ENCODE measurements at places on chromosomes 1 and 21.

GRCh38 chr1:214451596-214451995 is 99.8 kb downstream of the PTPN14 start:
- no peak for DNase-seq

DNA sequence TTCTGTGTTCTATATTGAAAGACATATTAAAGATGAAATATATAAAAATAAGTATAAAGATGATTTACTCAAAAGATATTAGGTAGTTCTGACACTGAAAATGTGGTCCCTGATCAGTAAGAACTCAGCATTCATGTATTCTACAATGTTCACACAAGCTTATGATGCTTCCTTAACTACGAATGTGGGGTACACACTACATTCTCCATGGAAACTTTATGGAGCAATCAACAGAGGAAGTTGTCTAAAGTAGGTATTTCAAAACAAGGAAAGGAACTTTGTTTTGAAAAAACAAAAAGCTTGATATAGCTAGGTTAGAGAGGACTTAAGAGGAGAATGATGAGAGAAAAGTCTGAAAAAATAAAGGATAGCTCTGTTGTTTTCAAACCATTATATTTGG is 119.7 kb upstream of the RGS18 start:
- DNase-seq, result no peak

DNA sequence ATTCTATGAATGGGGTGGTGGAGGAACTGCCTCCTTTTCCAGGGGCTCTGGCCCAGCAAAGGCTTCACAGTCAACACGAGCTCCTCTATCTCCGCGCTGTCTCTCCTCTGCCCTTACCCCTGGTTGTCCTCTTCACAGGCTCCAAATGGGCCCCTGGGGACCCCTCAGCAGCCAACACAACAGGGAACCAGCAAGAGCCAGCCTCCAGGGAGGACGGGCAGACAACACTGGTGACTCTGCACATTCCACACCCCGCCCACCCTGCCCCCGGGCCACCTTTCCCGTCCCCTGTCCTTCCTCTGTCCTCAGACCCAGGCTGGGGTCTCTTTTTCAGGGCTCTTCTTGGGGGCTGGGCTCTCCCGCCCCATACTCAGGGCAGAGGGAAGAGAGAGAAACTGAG is 17.5 kb upstream of the ETV3 start:
- DNase-seq, result no peak

- DNase-seq, result peak; percentile 31
Observed at GRCh38 chr21:46559291-46559983, 45.4 kb downstream of the S100B start.

DNA sequence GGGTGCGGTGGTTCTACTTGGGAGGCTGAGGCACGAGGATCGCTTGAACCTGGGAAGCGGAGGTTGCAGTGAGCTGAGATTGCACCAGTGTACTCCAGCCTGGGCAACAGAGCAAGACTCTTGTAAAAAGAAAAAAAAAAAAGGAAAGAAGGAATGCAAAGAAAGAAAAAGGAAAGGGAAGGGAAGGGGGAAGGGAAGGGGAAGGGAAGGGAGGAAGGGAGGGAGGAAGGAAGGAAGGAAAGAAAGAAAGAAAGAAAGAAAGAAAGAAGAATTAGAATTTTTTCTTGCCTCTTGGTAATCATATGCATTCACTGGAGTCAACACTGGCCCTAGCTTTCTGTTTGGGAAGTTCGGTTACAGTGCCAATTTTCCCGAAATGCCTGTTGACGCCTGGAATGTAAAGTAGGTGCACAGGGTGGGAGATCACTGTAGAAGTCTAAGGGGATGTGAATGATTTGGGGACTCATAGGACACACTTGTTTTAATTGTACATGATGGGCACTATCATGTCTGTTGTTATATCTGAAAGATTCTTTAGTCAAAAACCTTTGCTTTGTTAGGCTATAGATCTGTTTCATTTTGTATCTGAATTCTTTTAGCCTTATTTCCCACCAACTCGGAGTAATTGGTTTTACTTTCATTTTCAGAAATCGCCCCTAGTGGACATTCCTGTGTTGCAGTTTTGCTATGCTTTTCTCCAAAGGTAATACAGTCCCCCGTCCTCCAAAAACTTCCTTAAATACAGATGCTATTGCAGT is 59.8 kb upstream of the MORC3 start:
- DNase-seq, result no peak

DNA sequence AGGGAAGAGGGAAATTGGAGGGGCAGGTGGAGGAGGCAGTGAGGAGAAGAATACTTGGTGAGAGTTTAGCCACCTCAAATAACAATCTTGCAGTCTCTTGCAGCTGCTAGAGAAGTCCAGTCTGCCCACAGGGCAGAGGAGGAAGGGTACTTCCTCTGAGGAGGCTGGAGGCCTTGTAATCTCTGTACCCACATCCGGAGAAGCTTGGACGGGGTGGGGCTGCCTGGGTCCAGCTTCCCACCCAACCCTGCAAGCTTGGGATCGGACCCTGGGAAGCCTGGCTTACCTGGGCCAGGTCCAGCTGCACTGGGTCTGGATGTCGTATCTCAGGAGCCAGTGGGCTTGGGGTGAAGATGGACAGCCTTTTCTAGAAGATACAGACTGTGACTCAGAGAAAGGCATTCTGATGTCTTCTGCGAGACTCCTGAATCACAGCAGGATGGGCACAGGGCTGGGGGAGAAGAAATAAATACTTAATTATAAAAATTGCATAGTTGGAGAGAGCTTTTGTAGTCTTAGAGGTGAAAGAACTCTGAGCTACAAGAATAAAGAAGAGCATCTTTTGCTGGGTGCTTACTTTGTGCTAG is 111.8 kb upstream of the JUN start:
- no peak for DNase-seq

GRCh38 chr1:203744075-203744972 is 20.7 kb upstream of the LAX1 start:
- DNase-seq, result no peak

DNA sequence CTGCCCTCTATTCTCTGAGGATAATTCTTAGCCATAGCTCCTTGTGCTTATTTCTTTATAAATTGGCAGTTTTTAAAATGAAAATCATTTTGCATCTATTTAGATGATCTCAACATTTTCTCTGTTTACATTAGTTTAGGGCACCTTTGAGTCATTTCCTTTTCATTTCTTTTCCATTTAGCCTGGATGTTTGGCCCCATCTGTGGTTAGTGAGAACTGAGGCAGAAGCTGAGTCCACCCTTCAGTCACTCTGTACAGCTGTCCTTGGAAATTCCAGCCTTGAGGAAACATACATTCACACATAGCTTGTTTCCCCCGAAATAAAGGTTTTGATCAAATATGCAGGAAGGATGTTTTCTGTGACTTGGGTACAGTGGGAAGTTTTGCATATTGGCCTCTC is 123.7 kb downstream of the NTNG1 start:
- no peak for DNase-seq

DNA sequence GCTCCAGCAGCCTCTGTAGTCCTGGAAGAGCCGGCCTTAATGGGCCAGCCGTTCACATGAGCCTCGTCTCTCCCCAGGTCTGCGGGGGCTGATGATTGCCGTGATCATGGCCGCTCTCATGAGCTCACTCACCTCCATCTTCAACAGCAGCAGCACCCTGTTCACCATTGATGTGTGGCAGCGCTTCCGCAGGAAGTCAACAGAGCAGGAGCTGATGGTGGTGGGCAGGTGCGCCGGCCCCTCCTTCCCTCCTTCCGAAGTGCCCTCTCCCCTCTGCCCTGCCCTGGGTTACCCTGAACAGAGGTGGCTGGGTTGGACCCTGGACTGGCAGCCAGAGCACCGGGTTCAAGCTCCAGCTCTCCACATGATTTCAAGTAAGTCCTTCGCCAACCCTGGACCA is 13.1 kb downstream of the SLC5A9 start:
- DNase-seq, result no peak

GRCh38 chr1:204321665-204322064 is 38.1 kb downstream of the PLEKHA6 start:
- DNase-seq, result no peak

DNA sequence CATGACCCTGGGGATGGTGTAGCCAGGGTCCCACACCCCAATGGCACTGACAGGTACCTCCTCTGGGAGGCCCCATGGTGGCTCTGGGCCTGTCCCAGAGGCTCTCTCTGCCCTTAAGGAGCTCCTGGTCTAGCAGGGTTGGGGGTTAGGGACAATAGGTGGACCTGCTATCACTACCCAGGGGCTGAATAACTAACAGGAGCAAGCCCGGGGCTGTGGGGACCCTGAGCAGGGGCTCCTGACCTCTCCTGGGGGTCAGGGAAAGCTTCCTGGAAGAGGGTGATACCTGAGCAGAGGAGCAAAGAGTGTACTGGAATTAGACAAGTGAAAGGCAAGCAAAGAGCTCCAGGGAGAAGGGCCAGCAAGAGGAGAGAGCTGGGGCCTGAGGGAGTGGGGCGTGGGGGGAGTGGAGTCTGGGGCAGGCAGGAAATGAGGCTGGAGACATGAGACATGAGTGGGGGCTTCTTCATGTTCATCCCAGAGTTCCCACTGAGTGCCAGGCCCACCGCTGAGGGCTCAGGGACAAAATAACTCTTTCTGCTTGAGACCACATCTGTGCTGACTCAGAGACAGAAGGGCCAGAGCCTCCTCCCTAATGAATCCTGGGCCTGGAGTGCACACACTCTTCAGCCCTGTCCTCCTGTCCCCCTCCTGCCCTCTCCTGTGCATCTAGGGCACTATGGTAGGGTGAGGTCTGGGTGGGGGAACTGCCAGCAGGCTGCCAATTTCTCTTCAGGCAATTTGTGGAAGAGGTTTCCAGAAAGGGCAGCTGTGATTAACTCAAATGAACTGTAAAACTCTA is 517.6 kb downstream of the PTPRU start:
- no peak for DNase-seq

DNA sequence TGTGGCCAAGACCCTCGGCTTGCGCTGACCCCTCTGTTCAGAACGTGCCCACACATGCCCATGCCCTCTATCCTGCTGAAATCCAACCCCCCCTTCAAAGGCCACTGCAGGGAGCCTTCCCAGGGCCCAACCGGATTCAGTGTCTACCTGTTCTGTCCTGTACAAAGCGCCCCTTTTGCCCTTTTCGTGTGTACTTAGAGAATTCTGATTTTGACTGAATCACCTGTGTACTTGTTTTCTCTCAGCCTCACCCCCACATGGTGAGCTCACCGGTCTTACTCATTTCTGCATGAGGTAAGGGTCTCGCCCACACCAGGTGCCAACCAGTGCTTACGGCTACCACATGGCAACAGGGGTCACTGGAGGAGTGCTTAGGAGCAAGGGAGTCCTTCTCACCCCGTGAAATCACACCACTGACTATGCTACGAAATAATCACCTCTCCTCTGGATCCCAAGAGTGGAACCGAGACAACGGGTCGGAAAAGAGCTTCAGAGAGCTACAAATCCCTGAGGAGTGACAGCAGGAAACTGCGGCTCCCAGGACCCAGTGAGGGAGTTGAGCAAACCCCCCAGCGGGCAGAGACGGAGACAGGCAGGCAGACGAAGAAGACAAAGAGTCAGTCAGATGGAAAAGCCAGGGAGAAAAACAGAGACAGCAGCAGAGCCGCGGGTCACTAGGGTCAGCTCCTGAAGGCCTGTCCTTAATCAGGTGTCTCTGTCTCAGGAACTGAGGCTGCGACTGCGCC is 2.1 kb upstream of the S100A2 start:
- DNase-seq, result no peak

DNA sequence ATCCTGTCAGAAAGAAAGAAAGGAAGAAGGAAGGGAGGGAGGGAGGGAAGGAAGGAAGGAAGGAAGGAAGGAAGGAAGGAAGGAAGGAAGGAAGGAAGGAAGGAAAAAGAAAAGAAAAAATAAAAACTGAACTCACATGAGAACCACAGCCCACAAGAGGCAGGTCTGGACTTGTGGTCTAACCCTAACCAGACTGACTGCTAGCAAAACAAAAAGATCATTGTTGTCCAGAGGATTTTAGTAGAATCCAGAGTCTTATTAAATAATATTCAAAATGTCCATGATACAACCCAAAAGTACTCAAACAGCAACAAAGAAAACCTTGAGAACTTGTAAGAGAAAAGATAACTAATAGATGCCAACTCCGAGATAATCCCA is 4.7 kb upstream of the ITGB2 start:
- DNase-seq, result no peak

DNA sequence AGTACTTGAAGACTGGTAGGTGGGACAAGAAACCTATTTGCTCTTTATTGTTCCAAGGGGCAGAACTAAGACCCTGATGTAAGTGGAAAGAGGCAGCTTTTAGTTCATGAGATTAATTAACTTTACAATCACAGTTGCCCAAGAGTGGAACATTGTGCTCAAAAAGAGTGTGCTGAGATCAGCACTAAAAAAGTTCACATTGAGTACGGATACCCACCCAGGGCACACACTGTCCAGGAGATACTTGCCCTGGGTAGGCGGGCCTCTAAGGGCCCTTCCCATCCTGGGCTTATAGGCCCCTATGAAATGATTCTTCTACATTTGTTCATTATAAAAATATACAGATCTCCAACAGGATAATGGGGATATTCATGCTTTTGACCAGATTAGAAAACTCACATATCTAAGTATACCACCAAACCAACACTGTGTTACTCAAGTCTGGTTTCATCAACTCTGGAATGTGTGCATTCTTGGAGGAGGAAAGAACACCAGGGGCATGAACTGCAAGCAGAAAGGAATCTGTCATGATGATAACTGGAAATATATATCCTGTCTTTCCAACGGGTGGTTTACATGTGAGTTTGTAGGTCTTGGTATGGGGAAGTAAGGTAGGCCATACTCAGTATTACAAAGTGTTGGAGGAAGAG is 626.2 kb downstream of the SMYD3 start:
- no peak for DNase-seq

DNA sequence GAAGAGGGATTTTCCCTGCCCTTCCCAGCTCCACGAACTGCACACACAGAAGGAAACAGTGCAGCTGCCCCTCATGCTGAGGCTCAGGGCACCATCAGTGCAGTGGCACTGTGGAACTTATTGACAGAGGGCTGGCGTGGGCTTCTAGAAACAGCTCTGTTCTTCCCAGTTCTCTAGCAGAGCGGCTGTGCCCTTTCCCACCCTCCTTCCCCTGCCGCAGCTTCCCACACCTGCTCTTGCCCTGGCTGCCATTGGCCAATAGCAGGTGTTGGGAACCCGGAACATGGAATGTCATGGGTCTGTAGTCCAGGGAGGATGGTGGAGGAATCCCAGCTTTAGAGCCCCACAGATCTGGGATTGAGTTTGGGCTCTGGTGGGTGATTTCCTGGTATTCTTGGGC is 343.8 kb downstream of the RPS6KC1 start:
- no peak for DNase-seq

DNA sequence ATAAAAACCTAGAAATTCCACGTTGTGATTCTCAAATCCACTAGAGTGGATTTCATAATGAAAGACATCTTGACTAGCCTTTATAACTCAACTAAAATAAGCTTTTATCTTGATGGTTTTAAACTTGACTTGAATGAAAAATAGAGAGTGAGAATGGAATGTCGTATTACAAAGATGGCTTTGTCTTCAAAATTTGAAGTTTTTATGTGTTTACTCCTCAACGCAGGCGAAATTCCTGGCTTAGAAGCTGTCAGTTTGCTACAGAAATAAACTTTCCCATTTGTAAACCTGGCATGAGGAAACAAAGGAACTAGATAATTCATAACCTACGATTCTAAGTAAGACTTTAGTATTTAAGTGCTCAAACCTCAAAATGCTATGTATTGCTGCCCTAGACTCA is 90.0 kb upstream of the KRTAP19-8 start:
- DNase-seq, result no peak

- DNase-seq, result no peak
Observed at GRCh38 chr21:37514038-37514667, 147.6 kb downstream of the DYRK1A start.
